CD4-positive, alpha-beta T cell treated with Interleukin-15 for 4 hours (primary cell): ENCODE measurements at places on chromosomes 1 and 21.

- no peak for DNase-seq
Observed at GRCh38 chr1:94072840-94073522, 48.0 kb downstream of the ABCA4 start.

- DNase-seq: no peak
Observed at GRCh38 chr1:20380616-20381035, 90.0 kb downstream of the VWA5B1 start.

- no peak for DNase-seq
Observed at GRCh38 chr1:241413386-241413785, 56.4 kb upstream of the RGS7 start.

GRCh38 chr1:22140694-22141093, 2.2 kb downstream of the WNT4 start:
- no peak for DNase-seq

DNA sequence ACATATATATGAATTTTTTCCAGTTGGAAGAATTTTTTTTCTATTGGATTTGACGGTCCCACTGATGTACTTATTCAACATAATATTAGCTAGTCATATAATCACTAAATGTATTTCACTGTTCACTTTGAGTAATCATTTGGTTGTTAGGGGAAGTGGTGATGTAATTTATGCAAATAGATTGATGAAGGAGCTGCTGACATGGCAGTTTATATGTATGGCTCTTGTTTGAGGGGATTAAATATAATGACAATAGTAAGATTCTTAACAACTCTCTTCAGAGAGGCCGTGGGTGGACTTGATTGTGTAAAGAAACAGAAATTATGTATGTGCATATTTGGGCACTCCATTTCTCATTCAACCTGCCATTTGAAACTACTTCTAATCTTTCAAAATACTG, 653.6 kb upstream of the ADGRL4 start:
- DNase-seq: no peak

GRCh38 chr21:39980241-39980820, 113.1 kb downstream of the PCP4 start:
- DNase-seq: no peak

DNA sequence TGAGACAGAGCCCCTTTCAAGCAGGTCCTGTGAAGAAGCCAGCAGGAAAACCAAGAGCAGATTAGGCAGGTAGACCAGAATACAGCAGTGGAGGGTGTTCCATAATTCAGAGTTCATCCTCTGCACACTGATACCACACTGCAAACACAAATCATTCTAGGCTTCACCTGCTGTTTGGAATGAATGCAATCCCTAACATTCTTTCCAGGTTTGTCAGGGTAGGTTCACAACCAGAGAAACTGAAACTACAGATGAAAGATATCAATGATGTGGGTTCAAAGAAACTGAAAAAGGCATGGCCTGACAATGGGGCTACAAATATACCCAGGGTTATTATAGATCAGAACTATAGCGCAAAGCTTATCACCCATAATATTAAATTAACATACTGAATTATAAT, 8.9 kb upstream of the SGIP1 start:
- no peak for DNase-seq

DNA sequence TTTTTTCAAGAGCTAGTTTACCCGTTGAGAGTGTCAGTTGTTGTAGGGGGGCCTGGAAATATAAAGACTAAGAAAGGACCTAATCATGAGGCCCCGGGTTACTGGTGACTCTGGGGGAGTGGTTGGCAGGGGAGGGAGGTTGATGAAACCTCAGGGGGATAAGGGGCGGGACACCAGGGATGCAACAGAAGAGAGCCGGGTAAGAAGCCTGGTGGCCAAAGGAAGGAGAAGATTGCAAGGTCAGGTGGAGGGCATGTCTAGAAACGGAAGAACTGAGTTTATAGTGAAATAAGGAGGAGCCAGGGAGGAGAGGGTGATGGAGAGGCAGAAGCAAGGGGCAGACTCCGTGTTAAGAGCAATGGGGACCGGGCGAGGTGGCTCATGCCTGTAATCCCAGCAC, 12.5 kb upstream of the SPOCD1 start:
- DNase-seq: no peak

DNA sequence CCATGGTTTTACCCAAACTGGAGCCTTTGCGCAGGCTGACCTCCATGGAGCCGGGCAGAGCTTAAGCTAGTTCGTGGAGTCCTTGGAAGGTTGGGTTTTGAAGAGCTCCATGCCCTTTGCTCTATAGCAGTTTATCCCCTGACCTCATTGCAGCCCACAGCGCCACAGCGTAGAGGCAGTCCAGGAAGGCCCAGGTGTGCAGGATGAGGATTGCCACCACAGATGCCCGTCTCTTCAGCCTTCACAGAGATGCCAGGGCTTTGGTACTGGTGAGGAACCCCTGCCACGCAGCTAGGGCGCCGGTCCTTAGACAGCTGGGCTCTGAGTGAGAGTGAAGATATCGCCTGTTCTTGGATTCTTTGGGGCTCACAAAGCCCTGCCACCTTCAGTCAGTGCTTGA, 138.6 kb downstream of the PEX14 start:
- no peak for DNase-seq

GRCh38 chr1:243946946-243947345, 96.9 kb upstream of the AKT3 start:
- DNase-seq: peak; percentile 41

DNA sequence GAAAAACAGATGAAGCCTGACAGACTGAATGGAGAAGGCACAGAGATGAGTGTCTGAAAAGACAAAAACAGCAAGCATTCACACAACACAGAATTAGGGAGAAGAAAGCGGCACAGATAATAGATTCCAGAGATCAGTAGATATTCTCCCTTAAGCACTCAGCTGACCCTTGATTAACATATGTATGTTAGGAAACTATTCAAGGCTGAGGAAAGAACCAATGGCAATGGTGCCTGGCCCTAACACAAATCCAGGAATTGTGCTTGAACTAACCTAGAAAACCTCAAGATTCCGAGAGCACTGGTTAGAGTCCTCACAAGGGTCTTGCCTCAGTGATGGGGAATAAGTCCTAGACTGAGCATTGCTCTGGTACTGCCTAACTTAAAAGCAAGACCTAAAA, 30.9 kb downstream of the KCNT2 start:
- DNase-seq: no peak

DNA sequence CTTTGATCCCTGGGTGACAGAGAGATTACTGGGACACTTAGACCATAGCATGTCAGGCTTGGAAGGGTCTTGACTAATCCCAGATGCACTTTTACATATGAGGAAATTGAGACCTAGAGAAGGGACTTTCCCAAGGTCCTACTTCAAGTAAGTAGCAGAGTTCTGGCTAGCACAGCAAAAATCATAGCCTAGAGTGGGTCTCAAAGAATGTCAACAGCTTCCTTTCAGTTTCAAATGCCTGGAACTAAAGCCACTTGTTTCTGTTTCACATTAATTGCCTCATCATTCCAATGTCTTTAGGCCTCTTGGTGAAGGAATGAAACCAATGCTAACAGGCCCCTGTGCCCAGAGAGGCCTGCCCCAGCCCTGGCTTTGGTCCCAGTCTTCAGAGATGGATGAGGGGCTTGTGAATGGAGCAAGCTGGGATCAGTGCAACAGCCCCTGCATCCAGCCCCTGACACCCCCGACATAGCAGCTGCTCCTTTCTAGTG, 26.6 kb downstream of the ATF3 start:
- DNase-seq: peak; percentile 13

DNA sequence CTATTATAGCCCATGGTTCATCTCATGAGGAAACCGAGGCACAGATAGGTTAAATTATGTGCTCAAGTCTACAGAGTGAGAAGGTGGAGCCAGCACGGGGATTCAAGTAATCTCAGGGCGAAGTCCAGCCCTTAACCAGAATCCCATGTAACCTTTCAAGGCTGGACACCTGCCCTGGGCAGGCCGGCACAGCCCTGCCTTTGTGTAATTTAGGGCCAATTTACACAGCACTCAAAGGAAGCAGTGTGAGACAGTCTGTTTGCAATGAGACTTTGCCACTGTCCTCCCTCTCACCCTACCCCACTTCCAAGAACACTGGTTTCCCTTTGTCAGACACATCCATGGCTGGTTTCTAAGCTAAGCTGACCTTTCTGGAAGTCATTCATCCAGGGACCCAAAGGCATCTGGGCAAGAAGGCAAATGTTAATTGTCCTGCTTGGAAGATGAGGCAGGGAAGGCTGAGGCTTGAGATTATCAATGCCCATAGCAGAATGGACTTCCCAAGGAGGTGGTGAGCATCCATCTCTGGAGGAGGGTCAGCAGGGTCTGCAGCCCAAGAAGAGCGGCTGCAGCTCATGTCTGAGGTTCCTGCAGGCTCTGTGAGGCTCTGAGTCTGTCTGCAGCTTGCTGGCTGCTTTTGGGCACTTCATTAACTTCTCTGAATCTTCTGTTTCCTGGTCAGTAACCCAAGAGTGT, 159.2 kb downstream of the TRABD2B start:
- no peak for DNase-seq

DNA sequence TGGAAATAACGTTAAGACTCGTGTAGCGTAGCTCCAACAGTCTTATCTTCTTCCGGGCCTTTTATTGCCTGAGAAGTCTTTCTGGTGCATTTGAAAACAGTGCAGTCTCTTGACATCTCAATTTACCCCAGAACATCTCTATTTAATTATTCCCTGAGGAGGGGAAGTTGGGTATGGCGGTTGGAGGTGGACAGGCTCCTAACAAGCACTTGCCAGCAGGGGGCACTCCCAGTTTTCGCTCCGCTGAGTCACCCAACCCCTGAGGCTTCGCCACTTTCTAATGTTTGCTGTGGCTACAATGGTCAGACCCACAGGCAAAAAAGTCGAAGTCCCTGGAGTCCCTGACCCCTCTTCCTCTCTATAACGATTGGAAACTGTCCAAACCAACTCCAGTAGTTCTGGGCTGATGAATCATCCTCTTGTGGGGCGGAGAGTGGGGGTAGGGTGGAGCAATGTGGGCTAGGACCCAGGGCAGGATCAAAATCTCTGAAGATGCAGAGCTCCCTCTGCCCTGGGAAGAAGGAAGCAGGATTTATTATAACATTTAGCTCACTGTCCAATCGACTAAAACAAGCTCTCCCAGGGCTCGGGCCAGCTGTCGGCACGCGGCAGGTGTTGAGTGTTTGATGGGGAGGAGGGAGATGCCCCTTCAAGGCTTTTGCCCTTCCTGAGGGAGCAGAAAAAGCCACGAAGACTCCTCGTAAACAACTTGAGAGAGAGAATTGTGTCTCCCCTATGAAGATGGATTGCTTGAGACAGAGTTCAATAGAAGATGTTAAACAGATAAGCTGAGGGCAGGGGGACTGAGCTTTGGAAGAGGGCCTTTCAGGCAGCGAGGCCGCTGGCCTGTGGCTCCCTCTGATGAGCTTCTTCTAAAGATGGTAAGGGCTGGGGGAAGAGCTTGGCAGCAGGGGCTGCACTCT, 85.7 kb downstream of the BRINP2 start:
- DNase-seq: no peak

GRCh38 chr1:202155478-202156021, 4.9 kb downstream of the PTPN7 start:
- DNase-seq: no peak

GRCh38 chr1:7478809-7479499, 292.1 kb upstream of the VAMP3 start:
- no peak for DNase-seq

GRCh38 chr1:161266202-161266601, 7.7 kb downstream of the PCP4L1 start:
- DNase-seq: no peak

DNA sequence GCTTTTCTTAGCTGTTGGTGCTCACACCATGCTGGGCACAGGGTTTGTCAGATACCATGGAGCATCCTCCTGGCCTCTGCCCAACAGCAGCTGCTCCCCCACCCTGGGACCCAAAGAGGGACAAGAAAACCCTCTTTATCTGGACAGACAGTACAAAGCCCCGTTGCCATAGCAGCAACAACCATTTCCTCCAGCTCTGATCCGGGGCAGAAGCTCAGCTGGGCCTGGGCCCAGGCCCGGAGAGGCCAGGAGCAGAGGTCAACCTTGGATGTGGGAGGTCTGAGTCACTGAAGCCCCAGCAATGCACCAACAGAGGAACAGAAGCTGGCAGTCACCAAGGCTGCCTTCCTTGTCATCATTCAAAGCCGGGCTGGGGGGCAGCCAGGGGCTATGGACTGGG, 228.4 kb upstream of the POU3F1 start:
- DNase-seq: no peak

DNA sequence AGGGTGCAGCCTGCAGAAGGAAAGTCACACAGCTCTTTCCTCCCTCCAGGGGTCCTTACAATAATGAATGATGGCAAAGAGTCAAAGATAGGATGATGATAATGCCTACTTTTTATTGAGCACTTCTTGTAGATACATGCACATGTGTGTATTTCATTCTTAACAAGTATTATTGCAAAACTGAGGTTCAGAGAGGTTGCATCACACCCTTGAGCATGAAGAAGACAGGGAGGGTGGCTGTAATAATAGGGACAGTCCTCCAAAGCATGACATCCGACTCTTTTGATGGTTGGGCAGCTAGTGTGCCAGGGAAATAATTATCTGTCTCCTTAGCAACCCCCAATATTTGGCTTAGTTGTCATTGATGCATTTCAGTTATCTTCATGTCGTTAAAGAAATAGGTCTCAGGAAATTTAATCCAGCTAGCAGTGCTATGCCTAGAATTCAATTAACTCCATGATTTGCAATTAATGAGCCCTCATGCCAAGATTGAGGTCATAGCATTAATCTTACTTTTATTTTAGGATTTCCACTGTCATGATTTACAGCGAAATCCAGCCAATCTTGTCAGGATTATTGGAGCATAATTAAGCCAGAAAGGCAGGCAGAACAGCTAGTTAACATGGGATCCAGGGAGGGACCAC, 35.0 kb downstream of the DNAJC6 start:
- no peak for DNase-seq

- DNase-seq: no peak
Observed at GRCh38 chr1:209609041-209609790, 25.7 kb downstream of the CAMK1G start.

- no peak for DNase-seq
Observed at GRCh38 chr1:194339471-194339870, 1153.1 kb upstream of the B3GALT2 start.

DNA sequence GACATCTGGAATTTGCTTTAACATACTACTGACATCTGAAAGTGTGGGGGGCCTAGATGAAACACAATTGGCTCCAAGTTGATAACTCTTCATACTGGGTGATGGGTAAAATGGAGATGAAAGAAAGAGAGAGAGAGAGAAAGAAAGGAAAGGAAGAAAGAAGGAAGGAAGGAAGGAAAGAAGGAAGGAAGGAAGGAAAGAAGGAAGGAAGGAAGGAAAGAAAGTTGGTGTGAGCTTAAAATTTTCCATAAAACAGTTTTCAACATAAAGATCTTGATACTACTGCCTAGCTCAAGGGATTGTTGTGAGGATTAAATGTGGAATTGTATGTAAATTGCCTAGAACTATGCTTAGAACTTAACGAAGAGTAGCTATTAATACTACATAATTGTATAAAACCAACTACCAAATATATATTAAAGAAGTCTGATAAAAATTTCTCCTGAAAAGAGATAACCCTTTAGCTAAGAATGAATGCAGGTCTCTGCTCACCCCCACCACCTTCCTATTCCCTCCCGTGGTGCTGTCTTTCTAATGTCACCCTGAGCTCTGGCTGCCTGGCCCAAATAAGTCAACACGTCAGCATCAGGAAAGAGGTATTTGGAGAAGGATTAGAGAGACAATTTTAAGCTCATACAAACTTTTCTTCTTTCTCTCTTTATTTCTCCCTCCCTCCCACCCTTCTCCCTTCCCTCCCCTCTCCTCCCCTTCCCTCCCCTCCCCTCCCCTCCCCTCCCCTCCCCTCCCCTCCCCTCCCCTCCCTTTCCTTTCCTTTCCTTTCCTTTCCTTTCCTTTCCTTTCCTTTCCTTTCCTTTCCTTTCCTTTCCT, 89.3 kb upstream of the SGIP1 start:
- no peak for DNase-seq
